NCI-H460 (cell line): ENCODE measurements at places on chromosomes 12 and 14.
A peak's percentile ranks its signal among the peaks of the same experiment; 100 is the strongest.

- no peak for DNase-seq
These were observed 229.4 kb upstream of the RGS6 start for GRCh38 chr14:71702786-71703185.

DNA sequence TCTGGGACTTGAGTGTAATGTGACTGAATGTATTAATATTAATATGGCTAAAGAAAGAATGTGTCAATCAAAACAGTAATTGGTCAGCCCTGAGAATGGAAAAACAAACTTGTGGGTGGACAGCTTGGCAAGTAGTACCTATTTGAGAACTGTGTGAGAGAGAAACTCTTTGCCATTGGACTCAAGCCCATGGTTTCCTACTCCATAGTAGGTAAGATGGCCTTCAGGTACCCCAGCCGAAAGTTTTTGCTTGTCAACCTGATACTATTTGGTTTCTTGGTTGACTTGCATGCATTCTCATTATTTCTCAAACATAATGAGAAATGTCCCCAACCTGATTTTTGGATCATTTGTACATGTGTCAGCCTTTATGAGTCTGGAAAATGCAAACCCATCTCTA is 391.1 kb downstream of the MDGA2 start:
- DNase-seq = no peak

DNA sequence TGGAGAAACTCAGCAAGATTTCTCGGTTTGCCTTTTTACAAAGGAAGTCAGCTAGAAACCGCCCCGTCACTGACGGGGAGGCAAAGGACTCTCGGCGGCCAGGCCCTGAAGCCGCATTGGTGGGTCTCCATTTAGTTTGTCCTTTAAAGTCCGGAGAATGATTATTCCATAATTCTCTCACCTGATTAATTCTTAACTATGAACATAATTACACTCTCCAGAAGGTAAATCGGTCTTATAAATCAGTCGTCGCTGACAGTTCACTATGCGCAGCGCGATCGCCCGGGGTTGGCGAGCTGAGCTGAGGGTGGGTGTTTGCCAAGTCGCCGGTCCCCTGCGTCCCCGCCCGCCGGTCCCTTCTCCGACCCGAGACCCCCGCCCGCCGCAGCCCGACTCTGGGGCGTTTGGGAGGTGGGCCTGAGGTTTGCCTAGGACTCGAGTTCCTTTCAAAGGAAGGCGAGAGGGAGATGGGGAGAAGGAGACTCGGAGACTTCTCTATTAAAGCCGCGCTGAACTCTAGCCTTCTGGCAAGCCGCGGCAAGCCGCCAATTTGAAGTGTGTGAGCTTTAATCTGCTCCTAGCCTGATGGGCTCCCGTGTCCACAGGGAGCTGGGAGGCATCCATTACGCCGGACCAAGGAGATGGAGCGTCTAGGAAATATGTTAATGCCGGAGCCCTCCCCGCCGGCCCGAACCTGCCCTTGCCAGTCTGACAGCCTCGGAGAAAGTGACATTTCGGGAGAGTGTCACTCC is 392.9 kb downstream of the NOVA1 start:
- DNase-seq = no peak

DNA sequence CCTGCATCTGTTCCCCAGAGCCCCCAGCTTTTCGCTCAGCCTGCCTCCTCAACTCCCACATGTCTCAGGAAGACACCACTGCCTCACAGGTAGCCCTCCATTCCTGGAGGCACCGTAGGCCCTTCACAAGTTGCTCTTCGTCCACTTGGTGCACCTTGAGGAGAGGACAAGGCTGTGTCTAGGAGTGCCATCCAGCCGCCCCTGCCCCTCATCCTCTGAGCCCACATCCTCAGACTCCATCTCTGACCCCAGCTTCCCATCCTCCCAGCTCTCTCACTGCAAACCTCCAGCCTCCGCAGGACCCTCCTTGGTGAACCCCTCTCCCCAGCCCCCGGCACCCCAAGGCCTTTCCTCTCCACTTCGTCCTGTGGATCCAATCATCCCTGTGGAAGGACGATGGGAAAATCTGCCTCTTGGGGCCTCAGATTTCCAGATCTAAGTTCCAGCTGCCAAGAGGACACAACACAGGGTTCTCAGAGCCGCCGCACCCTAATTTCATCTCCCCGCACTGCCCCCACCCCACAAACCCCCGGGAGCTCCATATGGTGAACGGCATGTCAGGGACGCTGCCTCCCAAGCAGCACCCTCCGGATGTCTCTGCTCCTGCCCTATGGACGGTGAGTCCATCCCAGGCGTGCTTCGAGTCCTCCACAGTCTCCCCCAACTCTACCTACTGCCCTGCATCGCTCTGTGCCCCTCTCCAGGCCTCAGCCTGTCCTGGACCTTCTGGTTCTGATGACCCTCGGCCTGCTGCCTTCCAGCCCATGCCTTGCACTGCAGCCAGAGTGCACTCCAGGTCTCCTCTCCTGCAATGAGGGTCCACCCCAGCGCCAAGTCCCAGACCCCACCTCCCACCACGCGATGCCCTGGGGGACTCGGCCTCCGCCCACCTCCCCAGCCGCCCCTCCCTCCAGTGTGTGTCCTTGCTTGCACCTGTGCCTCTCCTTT is 314.1 kb upstream of the DIO3 start:
- DNase-seq = no peak

DNA sequence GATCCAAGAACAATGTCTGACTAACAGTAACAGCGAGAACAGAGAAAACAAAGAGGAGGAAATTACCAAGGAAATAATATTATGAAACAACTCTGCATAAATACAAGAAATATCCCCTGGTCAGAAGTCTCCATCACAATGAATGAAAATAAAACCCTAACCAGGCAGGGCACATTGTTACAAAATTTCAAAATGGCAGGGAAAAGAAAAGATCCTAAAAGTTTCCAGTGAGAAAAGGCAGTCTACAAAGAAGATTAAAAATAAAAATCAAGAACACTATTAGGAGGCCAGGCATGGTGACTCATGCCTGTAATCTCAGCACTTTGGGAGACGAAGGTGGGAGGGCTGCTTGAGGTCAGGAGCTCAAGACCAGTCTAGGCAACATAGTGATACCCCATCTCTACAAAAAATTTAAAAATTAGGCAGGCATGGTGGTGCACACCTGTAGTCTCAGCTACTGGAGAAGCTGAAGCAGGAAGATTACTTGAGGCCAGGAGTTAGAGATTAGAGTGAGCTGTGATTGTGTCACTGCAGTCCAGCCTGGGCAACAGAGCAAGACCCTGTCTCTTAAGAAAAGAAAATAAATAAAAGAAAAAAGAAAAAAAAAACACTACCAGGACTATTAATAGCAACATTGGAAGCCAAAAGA is 47.8 kb downstream of the FERMT2 start:
- DNase-seq = no peak

- DNase-seq = peak; percentile 50
These were observed 15.2 kb upstream of the RNASE12 start for GRCh38 chr14:20606190-20606901.

DNA sequence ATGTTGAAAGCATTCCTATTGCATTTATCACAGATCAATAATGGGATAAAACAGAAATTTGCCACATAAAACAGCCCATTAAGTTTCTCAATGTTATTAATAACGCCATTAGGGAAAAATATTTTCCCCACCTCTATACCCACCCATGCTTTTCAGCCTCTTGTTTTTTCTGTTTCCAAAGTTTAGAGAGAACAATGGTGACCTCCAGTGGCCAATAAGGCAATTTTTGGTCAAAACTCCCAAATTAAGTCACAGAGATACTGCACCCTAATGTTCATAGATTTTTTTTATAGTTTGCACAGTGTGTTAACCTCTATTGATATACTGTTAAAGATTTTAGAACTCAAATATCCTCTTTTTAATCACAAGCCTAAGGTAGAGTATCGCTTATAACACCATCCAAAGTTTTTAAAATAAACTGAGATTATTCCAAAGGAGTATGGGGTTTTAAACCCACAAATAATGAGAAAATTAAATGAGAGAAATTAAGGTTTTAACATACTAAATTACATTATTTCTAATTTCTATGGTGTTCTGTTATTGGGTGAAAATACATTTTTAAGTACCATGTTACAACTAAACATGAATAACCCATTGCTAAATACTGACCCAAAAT is 184.7 kb upstream of the DCN start:
- no peak for DNase-seq

DNA sequence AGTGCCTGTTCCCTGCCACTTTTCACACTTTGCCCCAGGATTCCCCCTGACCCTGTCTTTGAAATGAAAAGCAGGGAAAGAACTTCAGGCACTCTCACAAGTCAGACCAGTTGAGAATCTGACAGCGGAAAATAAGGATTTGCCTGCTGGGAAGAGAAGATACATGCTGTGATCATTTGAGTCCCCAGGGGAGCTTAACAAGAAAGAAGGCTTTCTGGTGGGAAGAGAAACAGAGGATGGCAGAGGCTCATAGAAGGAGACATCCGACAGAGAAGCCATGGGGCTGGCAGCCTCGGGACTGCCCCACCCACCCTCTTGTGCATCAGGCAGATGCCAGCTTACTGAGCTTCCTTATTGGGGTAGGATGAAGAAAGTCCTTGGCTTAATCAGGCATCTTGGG is 11.9 kb downstream of the TTC9 start:
- no peak for DNase-seq

DNA sequence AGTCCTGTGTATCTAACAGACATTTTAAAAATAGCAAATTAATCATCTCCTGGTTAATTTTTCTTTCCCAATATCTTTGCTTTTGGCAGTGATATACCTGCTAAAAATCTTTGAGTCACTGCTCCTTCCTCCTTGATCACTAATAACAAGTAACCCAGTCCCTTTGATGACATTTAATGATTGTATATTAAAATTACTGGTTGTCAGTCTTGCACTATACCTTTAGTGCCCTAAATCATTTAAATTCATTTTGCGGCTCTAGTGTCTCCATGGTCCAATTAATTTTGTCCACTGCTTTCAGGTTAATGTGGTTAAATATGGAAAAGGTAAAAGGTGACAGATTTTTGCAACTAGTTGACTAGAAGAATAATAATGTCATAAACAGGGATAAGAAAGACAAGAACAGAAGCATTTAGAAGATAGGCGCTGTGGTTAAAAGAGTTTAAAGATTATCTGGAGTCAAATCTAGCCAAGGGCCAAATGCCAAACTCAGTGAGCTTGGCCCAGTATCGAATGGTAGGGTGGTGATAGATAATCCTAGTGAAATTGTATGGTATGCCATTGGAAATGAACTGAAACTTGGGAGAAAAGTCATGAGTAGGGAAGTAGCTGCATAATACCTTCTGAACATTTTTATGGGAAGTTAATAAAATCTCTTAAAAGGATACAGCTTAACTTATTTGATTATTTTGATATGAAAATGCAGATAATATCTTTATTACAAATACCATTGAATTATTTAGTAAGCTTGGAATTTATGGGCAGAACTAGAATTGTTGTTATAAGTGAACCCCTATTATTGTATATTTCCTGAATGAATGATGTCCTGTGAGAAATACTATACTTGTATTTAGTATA is 115.0 kb downstream of the PCNX1 start:
- no peak for DNase-seq

DNA sequence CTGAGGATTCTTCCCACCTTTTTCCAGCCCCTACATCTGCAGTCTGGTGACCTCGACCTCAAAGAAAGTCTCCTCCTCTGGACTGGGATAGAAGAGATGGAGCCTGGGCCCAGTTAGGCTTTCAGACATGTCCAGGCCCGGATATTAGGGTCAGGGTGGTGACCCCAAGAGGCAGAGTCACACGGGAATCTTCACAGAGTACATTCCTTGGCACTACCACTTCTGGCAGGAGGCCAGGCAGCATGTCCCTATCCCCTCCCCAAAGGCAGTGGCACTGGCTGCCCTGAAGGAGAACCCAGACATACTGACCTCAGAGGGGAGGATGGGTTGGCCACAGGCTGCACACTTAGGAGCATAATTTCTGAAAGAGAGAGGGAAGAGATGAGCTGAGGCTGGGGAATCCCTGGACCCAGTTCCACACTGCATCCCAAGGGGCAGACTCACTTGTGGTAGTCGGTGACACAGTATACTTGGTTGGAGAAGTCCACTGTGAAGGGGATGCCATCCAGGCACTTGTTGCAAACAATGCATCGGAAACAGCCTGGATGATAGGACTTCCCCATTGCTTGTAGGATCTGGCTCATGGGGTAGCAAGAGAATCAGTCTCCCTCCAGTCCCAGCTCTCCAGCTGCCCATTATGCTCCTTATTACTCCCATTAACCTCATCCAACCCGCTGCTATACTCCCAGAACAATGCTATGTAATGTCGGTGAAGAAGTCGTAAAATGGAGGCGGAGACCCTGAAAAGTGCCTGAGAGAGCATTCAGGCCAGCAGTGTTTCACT is 7.6 kb downstream of the AJUBA start:
- no peak for DNase-seq

- DNase-seq = peak; percentile 8
These were observed 237.9 kb downstream of the IPO8 start for GRCh38 chr12:30457621-30458289.

DNA sequence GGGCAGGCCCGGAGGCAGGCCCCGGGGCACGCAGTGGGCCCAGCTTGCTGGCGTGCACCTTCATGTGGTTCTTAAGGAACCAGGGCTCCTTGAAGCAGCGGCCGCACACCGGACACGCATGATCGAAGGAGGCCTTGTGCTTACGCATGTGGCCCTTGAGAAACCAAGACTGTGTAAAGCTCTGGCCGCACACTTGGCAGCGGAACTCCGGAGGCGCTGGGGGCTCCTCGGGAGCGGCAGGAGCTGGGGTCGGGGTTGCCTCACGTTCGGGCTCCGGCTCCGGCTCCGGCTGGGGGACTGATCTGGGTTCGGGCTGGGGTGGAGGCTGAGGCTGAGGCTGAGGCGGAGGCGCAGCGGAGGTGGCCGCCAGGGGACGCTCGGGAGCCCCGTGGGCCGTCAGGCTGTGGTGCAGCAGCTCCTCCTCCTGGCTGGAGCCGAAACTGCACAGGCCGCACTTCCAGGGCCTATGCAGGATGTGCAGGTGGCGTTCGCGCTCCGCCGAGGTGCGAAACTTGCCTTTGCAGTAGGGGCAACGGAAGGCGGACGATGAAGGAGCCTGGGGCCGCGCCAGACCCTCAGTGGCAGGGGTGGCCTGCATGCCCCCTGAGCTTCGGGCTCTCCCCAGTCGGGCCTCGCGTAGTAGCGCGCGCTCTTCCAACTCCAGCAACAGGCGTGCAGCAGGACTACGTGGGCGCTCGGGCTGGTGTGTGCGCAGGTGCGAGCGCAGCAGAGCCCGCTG is 6.0 kb downstream of the ZNF219 start:
- DNase-seq = peak; percentile 69

DNA sequence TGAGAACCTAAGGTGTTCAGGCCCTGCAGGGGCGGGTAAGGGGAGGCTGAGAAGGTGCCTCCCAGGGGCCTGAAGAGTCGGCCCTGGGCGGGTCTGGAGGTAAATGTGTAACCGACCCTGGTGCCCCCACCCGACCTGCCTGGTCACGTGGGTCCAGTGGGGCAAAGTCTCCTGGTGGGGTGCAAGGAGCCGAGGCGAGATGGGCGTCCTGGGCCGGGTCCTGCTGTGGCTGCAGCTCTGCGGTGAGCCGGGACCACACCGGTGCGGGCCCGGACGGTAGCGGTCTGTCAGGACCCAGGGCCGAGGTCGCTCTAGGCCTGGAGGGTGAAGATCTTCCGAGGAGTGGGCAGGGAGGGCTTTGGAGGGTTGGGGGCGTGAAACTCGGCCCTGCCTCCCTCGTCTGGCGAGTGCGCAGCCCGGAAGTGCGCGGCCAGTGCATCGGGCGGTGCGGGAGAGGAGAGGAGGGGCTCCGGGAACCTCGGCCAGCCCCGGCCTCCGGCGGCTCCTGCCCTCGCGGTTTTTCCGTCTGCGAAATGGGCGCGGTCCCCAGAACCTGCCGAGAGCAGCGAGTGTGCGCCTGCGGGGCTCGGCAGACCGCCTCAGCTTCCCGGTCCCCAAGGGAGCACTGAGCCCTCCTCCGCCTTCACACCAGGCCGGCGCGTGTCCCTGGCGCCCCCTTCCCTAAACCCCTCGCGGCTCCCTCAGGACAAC is at the start of gene AMN:
AMN (plus strand) TSS at position 174 of the 711 bp plus-strand sequence; CDS start at position 200, 26 bp downstream.
- peak; percentile 5 for DNase-seq
